ENCODE measurements at places on chromosomes 7 and 10.

DNA sequence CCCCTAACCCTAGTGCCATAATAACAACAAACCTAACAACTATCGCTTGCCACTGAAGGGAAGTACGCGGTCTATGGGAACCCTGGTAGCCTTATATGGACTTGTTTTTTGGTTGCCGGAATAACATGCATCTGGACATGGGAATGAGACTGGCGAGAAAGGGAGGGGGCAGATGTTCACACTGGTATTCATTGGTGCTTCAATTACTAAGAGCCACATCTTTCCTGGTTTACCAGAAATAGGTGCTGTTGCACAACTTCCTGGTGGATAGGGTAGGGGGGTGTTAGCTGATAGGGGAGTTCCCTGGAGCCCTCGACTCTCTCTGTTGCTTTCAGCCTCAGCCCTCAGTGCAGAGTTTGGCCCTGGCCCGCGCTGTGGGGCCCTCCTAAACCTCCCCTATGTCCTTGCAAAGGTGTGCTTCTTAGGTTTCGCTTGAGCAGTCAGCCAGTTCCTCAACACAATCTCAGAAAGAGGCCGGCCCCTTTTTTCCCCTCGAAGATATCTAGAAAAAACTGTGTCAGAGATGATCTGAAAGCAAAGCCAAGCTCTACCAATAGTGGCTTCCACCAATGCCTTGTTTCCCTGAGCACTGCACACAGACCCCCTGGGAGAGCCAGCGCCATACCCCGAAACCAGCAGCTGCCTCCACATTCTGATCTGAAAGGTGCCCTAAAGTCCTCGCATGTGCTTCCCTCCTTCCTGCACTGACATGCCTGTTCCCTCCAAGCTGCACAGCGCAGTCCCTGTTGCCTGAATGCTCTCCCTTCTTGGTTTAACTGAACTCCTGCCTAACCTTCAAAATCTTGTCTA is 13.5 kb downstream of the TBXAS1 start:
- DNase-seq = no peak

- no peak for DNase-seq
Observed at GRCh38 chr7:52749880-52750279, 285.6 kb upstream of the POM121L12 start.

DNA sequence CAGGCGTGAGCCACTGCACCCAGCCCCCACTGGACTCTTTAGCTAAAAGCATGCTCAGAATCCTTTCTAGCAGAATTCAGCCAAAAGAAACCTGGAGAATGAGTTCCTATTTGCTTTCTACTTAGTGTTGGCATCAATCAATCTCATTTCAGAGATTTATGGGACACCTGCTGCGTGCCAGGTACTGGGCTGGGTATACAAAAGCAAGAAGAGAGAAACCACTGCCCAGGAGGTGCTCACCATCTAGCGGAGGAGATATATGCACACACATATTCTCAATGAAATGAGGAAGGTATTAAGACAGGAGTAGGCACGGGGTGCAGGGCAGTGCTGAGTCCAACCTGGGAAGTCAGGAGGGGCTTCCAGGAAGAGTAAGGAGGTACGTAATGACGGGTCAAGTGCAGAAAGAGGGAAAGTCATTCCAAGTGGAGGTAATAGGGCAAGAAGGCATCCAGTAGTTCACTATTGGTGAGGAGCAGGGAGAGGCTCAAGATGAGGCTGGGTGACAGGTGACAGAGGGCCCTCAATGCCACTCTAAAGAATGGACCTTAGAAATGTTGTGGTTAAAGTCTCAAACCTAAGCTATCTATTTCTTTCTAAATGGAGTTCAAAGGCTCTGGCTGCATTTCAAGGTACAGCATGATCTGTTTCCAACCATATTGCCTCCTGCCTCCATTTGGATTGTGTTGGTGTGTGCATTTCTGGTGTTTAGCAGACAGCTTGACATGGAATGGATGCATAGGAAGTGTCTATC is 22.1 kb downstream of the ABLIM1 start:
- no peak for DNase-seq

GRCh38 chr7:110253093-110253492 is 837.8 kb upstream of the LRRN3 start:
- no peak for DNase-seq

- DNase-seq = no peak
Observed at GRCh38 chr7:69062020-69062765, 536.1 kb upstream of the AUTS2 start.

GRCh38 chr7:126079581-126079980 is 1150.0 kb upstream of the POT1 start:
- DNase-seq = no peak

GRCh38 chr7:108086546-108086945 is 43.6 kb downstream of the LAMB4 start:
- no peak for DNase-seq

- no peak for DNase-seq
Observed at GRCh38 chr7:84245835-84246234, 51.2 kb upstream of the SEMA3A start.

- DNase-seq = no peak
Observed at GRCh38 chr10:7471720-7472367, 61.0 kb upstream of the SFMBT2 start.

- DNase-seq = no peak
Observed at GRCh38 chr10:68208424-68209042, 23.4 kb downstream of the ATOH7 start.

GRCh38 chr7:23315366-23315765 is 16.2 kb downstream of the MALSU1 start:
- no peak for DNase-seq

DNA sequence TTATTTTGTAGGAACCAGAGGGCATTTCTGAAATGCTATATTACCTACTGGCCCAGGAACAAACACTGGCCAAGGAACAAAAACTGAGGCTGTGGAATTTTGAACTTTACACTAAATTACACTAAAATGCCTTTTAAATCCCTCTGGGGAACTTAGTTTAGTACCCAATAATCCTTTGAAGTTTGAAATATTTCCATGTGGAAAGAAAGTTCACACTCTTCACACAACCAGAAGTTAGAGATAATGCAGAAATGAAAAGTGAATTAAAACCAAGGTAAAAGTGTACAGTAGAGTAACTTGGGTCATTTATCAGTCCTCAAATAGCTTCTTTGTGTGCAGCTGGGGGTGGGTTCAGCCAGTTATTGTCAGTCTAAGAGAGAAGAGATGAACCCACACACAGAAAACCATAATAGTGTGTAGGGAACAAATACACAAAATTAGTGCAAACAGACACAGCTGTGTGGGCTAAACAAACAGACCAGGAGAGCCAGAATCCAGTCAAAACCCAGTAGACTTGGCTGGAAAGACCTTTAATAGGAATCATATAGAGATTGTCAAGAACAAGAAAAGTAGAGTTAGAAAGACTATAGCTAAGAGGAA is 46.5 kb upstream of the DGKI start:
- no peak for DNase-seq

GRCh38 chr7:32026083-32026425 is 44.2 kb downstream of the PDE1C start:
- DNase-seq = no peak

- DNase-seq = no peak
Observed at GRCh38 chr10:24396396-24396795, 187.5 kb downstream of the KIAA1217 start.

DNA sequence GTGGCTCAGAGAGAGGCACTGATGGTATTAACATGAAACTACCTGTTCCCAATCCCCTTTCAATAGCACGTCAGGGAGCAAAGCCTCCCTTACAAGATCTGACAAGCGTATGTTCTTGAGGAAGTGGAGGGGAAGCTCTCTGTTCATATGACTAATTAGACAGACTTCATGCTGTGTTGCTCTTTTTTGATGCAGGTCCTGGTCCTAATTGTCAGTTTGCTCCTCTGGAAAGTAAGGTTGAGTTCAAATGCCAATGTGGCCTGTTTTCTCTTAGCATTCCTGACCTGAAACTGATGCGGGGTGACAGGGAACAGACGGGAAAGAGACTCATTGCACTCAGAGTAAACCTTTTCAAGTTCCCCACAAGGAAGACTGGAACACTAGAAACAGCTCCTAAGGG is 27.0 kb upstream of the TBX20 start:
- no peak for DNase-seq

GRCh38 chr10:22505911-22506685 is 160.8 kb downstream of the SPAG6 start:
- no peak for DNase-seq

DNA sequence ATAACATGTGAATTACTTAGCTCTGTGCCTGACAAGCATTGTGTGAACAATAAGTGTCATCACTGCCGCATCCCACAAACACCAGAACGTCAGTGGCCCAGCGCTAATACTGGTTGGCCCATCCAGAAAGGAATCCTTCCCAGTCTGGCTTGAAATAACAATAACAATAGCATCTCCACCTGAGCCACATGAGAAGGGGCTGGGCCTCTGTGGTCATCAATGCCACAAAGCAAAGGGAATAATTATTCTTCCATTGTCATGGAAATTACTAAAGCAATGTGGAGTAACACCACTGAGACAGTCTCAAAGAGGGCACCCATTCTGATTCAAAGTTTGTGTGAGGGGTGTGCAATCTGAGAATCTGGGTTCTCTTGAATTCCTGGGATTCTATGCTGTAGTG is 105.7 kb upstream of the INHBA start:
- DNase-seq = no peak

GRCh38 chr7:129828078-129828762 is 124.5 kb downstream of the UBE2H start:
- no peak for DNase-seq

GRCh38 chr7:101081432-101081831 is 3.8 kb upstream of the TRIM56 start:
- no peak for DNase-seq

GRCh38 chr10:123635745-123636144 is 30.4 kb upstream of the GPR26 start:
- DNase-seq = no peak

- DNase-seq = no peak
Observed at GRCh38 chr7:8615019-8615418, 181.6 kb downstream of the NXPH1 start.

GRCh38 chr7:87206361-87206760 is 13.2 kb downstream of the TMEM243 start:
- DNase-seq = no peak

- no peak for DNase-seq
Observed at GRCh38 chr10:130244928-130245495, 108.8 kb downstream of the GLRX3 start.

DNA sequence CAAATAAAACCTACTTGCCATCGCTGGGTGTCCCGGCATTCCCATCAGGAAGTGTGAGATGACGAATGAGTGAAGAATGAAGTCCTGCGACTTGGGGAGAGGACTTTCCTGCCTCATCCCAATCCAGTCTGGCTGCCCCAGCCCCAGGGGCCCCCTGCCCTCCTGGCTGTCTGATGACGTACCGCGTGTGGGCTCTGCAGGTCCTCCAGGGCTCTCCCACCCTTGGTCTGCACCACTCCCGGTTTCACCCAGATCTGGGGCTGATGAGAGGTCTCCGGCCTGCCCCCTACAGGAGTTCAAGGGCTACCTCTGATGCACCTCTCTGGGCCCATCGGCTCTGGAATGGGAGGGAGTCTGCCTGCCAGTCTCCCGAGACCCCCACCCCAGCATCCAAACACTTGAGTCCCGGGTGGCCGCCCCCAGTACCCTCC is 9.8 kb downstream of the ATP6V1F start:
- DNase-seq = no peak

DNA sequence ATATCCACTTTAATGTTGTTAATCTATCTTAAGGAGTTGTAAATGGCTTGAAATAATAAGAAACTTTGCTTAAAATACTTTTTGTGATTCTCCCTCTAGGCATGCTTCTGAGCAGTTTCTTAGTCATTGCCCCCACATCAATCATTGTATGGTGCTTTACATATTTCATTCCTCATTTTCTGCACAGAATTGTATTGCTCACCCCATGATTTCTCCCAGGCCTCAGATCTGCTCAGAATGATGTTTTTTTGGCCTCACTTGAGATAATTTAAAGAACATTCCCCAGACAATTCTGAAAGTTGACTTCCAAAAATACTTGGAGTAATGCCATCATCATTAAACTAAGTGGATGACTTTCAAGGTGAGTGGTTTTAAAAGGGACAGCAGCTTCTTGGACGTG is 82.1 kb upstream of the PRPS1L1 start:
- DNase-seq = no peak

GRCh38 chr10:124518366-124518765 is 56.7 kb downstream of the LHPP start:
- DNase-seq = no peak

- DNase-seq = no peak
Observed at GRCh38 chr7:151314401-151314800, 27.2 kb upstream of the NUB1 start.

- DNase-seq = no peak
Observed at GRCh38 chr7:138029941-138030340, 28.1 kb upstream of the CREB3L2 start.

DNA sequence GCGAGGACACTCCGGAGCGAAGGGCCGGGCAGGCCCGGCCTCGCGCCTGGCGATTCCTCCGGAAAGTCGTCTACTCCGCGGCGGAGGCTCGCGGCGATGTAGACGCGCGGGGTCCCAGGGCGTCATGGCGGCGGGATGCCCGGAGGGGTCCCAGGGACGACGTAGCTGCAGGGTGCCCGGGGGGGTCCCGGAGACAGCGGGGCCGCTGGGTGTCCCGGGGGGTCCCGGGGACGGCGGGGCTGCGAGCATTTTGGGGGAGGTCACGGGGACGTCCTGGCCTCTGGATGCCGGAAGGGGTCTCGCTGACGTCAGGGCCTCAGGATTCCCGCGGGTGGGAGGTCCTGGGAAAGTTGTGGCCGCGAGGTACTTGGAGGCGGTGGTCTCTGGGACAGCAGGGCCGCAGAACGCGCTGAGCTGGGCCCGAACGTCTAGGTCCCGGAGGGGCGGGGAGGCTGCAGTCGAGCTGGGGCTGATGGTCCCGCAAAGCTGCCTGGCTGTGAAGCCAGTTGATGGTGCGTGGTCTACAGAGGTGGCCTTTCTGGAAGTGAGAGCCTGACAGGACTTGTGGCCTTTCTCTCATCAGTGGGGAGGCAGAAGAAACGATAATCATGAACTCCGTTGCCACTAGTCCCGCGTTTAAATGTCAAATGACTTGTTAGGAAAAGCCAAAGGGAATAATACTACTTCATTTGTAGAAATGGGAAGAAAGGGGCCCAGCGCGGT is 637 bp downstream of the HSPA14 start:
- peak; percentile 23 for DNase-seq

- DNase-seq = no peak
Observed at GRCh38 chr10:11993834-11994468, 48.7 kb downstream of the UPF2 start.

- DNase-seq = no peak
Observed at GRCh38 chr7:388023-388960, 98.3 kb downstream of the FOXL3 start.

DNA sequence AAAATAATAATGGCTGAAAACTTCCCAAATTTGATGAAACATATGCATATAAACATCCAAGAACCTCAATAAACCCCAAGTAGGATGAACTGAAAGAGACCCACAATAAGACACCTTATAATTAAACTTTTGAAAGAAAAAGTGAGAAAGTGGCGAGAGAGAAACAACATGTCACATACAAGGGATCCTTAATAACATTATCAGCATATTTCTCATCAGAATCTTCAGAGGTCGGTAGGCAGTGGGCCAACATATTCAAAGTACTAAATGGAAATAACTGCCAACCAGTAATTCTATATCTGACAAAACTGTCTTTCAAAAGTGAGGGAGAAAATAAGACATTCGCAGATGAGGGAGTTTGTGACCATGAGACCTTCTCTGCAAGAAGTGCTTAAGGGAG is 16.6 kb upstream of the CCDC6 start:
- DNase-seq = no peak

GRCh38 chr10:118840071-118840775 is 85.5 kb upstream of the CACUL1 start:
- no peak for DNase-seq

GRCh38 chr10:108014145-108014901 is 849.8 kb upstream of the SORCS1 start:
- DNase-seq = no peak

- no peak for DNase-seq
Observed at GRCh38 chr7:25716421-25716820, 435.6 kb upstream of the NFE2L3 start.

Data from frontal cortex (tissue), 4 donors.